ENCODE measurements at places on chromosomes 2 and 18.

DNA sequence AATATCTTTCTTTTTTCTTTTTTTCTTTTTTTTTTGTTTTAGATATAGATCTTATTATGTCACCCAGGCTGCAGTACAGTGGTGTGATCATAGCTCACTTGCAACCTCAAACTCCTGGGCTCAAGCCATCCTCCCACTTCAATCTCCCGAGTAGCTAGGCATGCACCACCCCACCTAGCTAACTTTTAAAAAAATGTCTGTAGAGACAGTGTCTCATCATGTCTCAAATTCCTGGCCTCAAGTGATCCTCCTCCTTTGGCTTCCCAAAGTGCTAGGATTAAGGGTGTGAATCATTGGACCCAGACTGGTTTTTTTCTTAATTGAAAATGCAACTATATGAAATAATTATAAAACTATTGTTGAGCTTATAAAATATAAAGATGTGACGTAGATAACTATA, 9.8 kb upstream of the ZCCHC2 start:
- no peak for DNase-seq

GRCh38 chr18:72235422-72235821, 308.7 kb downstream of the CBLN2 start:
- no peak for DNase-seq

DNA sequence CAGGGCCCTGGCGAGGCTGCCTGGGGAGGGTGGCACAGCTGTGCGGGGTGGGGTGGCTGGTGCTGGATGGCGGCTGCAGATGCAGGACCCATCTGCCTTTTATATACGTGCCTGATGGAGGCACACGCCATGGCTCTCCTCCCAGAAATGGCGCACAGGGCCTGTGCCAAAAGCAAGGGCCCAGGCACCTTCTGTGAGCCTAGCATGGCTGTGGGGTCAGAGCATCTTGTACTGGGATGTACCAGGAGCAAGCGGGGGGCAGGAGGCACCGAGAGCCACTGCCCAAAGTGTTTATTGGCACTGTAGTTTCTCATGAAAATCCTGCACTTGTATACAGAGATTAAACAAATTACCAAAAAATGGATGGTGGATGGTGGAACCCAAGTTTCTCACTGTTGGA, 724.1 kb downstream of the GALR1 start:
- no peak for DNase-seq

- peak; percentile 61 for DNase-seq
Observed at GRCh38 chr2:159613651-159614285, 2.6 kb downstream of the BAZ2B start.

DNA sequence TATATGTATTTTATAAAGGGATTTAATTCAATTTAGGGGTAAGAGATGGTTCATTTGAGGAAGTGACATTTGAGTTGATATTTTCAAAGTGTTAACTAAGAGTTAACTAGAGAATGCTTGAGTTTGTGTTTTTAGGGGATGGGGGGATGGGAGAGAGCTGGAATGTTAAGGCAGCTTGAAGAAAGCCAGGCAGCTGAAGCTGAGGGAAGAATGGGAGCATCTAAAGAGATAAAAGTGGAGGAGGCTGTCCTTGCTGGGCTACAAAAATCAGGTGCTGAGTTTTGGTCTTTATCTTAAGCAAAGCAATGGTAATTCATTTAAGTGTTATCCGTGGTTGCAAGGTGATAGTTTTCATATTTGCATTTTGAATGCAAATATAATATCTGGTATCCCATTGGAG, 9.2 kb downstream of the CHST9 start:
- no peak for DNase-seq

- no peak for DNase-seq
Observed at GRCh38 chr18:21918693-21919092, 178.1 kb downstream of the MIB1 start.

DNA sequence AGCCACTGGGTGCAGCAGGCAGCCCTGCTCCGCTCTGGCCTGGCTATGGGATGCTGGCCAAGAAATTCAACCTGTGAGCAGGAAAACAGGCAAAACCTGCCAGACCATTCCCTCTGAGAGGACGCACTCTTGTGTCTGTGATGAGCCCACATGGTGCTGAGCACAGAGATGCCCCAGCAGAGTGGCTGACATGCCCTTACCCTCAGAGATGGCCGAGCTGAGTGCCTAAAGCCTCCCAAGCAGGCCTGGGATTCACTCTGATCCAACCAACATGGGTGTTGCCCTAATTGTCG, 34.3 kb upstream of the TAF1B start:
- DNase-seq, result no peak

DNA sequence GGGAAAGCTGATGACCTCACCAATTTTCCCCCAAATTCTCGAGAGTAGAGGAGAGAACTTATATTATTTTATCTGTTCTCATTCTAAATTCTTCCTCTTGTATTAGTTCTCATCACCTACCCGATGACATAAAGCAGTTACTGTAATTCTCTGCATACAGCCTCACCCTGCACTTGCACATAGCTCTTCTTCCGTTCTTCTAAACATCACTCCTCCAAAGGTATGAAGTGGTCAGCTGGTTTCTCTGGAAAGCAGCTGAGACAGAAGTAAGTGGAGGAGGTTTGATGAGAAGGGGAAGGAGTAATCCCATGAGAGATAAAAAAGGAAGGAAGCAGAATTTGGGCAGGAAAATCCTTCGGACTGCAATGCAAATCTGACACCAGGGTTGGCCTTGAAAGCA, 39.0 kb downstream of the FBXO48 start:
- no peak for DNase-seq

Measured in lung microvascular endothelial cell (primary cell).